Type B pancreatic cell (in vitro differentiated cells): ENCODE measurements at places on chromosomes 11 and 22.

DNA sequence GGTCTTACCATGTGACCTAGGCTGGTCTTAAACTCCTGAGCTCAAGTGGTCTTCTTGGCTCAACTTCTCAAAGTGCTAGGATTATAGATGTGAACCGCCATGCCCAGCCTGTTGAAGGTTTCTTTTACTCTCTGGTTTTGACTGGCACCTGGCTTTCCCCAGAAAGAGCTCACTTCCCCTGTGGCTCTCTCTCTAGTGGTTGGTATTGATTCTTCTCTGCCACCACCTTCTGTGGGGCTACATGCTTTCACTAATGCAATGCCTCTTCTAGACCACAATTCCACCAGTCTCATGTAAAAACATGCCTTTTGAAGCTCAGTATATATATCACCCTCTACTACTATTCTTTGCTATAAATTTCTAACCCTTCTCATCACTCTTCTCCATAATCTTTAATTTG lies 67.2 kb downstream of the CCDC83 start:
- DNase-seq: no peak

GRCh38 chr11:6572215-6572614 lies 31.2 kb downstream of the RRP8 start:
- no peak for DNase-seq

- DNase-seq: no peak
These were observed 105.5 kb downstream of the CSNK2A3 start for GRCh38 chr11:11247576-11247975.

GRCh38 chr22:44108806-44109385 lies 71.8 kb upstream of the PARVG start:
- DNase-seq: no peak

DNA sequence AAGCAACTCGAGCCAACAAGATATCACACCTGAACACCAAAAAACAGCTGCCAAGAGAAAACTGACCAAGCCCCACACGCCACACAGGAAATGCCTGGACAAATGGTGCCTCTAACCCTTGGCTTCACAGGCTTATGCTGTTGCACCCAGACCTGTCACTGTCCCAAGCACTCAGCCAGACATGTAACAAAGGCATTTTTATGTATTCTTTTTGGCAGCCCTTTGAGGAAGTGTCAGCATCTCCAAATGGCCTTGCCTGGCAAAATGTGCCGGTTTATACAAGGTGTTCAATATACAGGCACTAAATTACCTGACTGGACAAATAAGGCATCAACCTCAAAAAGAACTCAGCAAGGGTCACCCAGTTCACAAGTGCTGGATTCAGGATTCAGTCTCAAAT lies 6.1 kb downstream of the HDHD5 start:
- DNase-seq: no peak

GRCh38 chr22:46116491-46116958 lies 33.8 kb upstream of the PPARA start:
- DNase-seq: peak; percentile 93

DNA sequence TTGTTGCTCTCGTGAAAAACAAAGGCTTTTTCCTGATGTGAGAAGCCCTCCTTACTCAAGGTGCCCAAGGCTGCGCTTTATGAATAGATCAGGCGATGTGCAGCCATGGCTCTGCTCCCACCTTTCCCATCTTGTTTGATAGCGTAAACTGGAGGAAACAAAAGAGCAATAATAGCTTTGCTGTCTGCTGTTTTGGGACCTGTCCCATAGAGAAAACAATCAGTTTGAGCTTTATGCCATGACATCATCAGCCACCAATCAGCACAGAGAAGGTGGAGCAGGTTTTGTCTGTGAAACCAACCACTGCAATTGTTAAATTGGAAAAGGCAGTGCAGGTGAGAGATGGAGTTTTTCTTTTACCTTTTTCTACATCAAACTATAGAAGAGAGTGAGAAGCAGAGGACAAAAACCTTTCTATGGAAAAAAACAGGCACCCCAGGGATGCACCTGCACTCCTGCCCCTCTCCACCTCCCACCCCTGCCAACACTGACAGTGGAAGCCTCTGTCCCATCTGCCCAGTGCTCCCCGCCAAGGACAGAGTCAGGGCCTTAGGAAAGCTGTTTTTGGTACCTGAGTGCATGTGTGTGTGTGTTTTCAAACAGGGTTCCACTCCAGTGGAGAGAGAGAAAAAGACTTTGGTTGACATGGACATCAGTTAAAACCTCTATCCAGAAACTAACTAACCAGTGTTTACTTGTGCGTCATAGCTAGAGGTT lies 80.7 kb downstream of the MICAL3 start:
- DNase-seq: no peak

- DNase-seq: no peak
These were observed 26.5 kb downstream of the MYO7A start for GRCh38 chr11:77154381-77155081.

DNA sequence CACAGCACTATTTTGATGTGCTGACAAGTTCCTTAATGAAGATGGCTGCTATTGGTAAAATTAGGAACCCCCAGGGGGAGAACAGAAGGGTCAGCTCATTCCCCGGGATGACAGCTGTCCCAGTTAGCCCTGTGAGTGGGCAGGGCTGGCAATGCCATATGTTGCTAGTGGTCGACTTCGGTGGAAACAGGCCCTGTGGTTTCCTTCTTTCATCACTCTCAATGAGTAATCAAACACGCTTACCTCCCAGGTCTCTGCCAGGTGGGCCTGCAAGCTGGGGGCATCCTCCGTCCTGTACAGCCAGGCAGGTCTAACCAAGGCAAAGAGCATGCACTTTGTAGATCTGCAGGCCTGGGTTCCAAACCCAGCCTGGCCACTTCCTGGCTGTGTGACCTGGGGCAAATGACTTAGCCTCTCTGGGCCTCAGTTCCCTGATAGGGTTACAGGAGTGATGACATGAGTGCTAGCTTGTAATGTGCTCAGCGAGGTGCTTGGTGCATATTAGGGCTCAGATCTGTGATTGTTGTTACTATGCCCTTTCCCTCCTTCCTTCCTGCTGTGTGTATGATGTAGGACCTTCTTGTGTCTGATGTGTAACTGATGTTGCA lies 85.2 kb downstream of the TSPAN18 start:
- DNase-seq: no peak
